ENCODE measurements at places on chromosomes 4 and X.

DNA sequence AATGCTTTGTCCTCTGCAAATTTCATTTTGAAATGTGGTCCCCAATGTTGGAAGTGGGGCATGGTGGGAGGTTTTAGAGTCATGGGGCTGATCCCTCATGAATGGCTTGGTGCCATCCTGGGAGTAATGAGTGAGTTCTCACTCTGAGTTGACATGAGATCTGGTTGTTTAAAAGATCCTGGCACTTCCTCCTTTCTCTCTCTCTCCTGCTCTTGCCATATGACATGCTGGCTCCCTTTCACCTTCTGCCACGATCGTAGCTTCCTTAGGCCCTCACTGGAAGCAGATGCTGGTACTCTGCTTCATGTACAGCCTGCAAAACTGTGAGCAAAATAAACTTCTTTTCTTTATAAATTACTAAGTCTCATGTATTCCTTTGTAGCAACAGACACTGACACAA, 262.0 kb downstream of the IL15 start:
- no peak for DNase-seq

GRCh38 chrX:129876771-129877305, 29.1 kb upstream of the UTP14A start:
- DNase-seq: no peak

- DNase-seq: no peak
Measured at GRCh38 chrX:27884654-27885053, 76.9 kb downstream of the MAGEB10 start.

GRCh38 chrX:31590581-31591114, 518.8 kb upstream of the FTHL17 start:
- DNase-seq: no peak

DNA sequence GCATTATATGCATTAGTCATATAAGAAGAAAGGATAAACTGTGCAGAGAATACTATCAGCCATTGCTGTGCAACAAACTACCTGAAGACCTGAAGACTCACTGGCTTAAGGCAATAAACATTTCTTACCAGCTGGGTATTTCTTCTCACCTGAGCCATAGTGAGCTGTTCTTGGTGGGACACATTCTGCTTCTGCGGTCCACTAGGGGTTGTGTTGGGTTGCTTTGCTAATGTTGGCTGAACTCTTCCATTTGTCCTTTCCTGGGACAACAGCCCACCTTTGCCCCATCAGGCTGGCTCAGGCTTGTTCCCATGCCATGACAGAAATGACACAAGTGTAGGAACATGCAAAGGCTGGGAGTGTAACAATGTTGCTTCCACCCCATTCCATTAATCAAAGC, 388.6 kb downstream of the PCDH7 start:
- DNase-seq: no peak

- DNase-seq: no peak
Measured at GRCh38 chrX:37608156-37608555, 36.7 kb downstream of the LANCL3 start.

DNA sequence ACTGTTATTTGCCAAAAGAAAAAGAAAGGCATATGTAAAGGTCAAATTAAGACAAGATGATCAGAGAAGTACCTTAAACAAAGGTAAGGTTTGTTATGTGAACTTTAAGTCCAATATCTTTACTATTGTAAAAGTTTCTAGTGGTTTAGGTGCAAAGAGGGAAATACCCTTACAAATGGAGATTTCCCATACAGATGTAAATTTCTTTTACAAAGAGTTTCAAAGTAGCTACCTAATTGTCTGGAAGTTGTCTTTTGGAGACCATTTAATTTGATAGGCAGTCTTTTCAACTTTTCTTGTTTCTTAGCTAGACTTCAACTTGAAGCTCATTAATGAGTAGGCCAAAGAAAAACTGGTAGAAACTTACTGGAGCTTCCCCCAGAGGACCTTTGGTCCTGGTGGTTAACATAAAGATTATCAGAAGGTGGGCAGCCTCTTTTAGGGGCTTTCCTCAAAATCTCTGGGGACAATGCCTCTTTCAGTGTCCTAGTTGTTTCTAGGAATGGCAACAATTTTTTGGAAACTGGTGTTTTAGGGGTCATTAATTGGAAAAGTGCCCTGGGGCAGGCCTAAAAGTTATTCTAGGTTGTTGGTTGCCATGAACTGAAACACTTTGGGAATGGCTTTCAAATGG, 297.3 kb downstream of the GUCY2F start:
- no peak for DNase-seq

Measured in kidney (tissue), 22 donors.